ENCODE measurements at places on chromosomes 11 and 22. TPM values are rescaled to one million over a fixed set of nuclear protein-coding genes. Genes with fewer than 3 reads are reported as not detected.

Gene TOLLIP
- 49.6 TPM for total RNA-seq

Gene C11orf86
- not detected for total RNA-seq

Gene FAM111B
- total RNA-seq: 17.4 TPM

Gene KDELR3
- 28.6 TPM for total RNA-seq

Gene OR52N4
- total RNA-seq: not detected

Gene RPUSD4
- total RNA-seq: 36.5 TPM

Gene PLEKHB1
- total RNA-seq: not detected

Gene SCGB1C1
- not detected for total RNA-seq

Gene CTTN
- total RNA-seq: 330 TPM

Gene PLA2G3
- total RNA-seq: 1.0 TPM

Gene CCDC87
- 0.28 TPM for total RNA-seq

Gene ASRGL1
- 30.5 TPM for total RNA-seq

Gene CTSF
- total RNA-seq: 14.4 TPM

Gene UBQLNL
- total RNA-seq: 0.28 TPM

Gene ASPHD2
- total RNA-seq: 5.5 TPM

Gene WT1
- total RNA-seq: not detected

Gene KCTD14
- 1.8 TPM for total RNA-seq

Gene PHLDA2
- 44.5 TPM for total RNA-seq

Gene NADSYN1
- total RNA-seq: 96.2 TPM

All from endothelial cell of umbilical vein (primary cell).